ENCODE measurements at places on chromosomes 6 and 20. TPM values are rescaled to one million over a fixed set of nuclear protein-coding genes. Genes with fewer than 3 reads are reported as not detected.

GRCh38 chr6:53089948-53090347 lies 24.7 kb downstream of the FBXO9 start:
- DNase-seq: no peak

DNA sequence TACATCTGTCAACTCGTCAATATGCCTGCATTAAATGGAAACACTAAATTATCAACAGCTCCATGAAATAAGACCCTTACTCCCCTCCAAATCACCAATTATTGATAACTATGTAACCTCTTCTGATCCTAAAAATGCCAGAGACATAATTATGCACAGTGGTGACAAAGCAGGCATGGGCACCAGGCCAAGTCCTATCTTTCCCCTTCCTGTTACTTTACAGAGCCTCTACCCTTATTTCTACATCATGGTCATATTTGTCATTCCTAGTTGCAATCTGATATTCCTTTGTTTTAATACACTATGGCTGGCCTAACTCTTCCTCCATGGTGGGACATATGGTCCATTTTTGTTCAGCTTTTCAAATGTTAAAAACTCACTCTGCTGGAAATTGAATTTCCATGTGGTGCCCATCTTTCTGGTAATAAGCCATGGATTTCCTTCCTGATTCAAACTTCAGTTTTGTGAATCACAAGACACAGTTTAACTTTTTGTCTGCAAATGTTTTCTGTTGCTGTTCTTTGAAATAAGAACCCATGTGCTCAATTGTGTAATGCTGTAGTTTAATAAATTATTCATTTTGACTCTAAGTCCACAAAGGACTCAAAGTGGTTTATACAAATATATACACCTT lies 41.8 kb upstream of the ARFGEF2 start:
- DNase-seq: no peak

GRCh38 chr20:1646975-1647431 lies 10.6 kb downstream of the SIRPG start:
- DNase-seq: no peak

GRCh38 chr20:19210391-19211155 lies 1.9 kb upstream of the SLC24A3 start:
- DNase-seq: no peak

DNA sequence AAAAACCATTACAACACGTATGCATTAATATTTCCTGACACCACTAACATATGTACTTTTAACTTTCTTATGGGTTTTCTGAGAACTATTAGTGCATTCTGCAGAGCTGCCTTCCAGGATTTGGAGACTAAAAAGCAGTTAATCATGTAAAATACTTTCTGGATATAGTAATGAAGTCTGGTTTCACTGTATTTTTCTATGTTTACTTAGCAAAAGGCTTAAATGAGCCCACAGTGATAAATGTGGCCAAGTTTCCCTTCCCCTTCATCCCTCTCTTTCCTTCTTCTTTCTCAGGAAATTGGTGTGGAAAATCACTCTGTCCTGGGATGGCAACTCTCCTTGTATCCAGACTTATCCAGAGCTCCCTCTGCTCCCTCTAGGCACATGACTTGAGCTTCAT lies 29.7 kb upstream of the ENPP1 start:
- DNase-seq: no peak

GRCh38 chr6:164924674-164925073 lies 384.7 kb downstream of the C6orf118 start:
- DNase-seq: no peak

DNA sequence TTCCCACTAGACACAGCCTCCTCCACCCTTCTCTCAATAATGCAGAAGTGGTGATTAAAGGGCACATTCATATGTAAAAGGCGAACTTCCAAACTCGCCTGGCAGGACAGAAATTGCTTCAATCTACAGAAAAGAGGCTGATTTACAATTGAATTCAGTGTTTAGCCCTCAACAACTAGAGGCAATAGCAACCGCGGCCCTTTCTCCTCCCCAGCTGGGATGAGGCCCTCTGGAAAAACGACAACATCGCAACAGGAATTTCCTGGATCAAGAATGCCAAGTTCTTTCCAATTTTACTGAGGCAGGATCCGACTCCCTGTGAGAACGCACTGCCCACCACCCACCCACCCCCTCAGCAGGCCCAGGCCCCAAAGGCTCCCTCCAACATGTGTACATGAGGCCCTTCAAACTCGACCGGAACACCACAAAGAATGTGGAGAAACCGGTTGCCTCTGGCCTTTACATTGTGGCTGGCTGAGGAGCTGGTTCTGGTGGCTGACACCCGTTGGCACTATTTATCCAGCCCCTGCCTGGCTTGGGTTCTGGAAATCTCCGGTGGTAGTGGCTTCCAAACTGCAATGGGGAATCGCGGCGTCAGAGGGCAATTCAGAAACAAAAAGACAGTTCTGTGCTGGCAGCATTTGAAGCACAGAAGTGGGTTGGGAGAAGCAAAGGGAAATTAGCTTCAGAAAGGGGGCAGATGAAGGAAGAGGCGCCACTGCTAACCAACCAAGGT lies 36.8 kb downstream of the ZMYND8 start:
- DNase-seq: peak; percentile 61

DNA sequence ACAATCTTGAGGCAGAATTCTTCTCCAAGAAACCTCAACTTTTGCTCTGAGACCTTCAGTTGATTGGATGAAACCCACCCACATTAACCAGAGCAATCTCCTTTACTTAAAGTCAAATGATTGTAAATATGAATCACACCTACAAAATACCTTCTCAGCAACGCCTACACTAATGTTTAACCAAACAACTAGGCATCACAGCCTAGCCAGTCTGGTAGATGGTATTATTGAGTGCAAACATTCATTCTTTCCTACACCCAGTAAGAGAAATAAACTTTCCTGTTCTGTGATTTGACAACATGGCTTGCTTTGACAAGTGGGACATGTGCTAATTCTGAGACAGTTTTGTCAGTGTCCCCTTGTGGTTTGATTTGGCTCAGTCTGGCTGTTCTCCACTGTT lies 252.2 kb downstream of the HACE1 start:
- DNase-seq: no peak

GRCh38 chr6:13796781-13797180 lies 17.6 kb downstream of the MCUR1 start:
- no peak for DNase-seq

DNA sequence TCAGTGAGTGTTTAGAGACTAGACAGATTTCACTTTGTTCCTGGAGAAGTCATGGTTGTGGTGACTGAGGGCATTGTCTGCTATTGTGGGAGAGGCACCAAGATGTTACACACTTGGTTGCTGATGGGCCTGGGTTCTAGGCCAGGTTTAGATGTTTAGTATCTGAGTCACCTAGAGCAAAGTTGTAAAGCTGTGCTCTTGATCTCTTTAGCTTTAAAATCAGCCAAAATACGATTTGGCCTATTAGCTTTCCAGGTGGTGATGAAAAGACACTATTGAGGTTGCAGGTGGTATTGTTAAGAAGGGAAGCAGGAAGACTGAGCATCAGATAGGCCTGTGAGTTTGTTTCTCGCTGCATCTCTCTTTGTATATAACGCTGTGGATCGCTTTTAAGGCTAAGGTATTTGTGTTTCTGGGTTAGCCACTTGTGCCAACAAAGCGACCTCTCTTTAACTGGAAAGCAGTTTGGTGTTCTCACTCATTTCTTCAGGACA lies 48.6 kb downstream of the FOXO3 start:
- no peak for DNase-seq

DNA sequence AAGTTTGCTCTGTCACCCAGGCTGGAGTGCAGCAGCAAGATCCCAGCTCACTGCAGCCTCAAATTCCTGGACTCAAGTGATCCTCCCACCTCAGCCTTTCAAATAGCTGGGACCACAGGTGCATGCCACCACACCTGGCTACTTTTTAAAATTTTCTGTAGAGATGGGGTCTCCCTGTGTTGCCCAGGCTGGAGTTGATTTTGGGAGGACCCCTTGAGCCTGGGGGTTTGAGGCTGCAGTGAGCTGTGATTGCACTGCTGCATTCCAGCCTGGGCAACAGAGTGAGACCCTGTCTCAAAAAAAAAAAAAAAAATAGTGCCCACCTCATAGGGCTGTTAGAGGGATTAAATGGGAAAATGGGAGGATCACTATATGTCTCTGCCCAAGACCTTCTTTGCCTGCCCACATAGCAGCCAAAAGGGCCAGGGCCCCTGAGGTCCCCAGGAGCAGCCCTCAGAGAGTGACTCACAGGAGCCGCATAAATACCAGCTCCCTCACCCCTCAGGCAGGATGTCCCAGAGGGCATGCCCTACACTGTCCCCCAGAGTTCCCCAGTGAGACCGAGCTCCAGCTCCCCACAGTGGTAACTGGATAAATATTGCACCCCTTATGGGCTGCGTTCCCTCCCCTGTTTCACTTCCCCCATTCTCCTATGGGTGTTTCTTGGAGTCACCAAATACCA lies 11.7 kb upstream of the MDGA1 start:
- no peak for DNase-seq

DNA sequence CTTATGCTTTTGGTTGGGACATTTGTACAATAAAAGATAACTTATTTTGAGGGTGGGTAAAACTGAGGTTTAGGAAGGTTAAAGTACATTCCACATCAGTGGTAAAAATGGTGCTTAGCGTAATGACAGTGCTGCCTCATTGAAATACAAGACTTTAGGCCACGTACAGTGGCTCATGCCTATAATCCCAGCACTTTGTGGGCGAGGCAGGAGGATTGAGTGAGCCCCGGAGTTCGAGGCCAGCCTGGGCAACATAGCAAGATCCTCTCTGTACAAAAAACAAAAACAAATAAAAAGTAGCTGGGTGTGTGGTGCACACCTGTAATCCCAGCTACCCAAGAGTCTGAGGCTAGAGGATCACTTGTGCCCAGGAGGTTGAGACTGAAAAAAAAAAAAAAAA lies 2.3 kb upstream of the KIAA0319 start:
- DNase-seq: no peak

The NCOA7 gene
- 80.9 TPM for total RNA-seq

The DNAH8 gene
- total RNA-seq: not detected

The SNAP25 gene
- not detected for total RNA-seq
